ENCODE measurements at places on chromosomes 6 and 20. TPM values are rescaled to one million over a fixed set of nuclear protein-coding genes. Genes with fewer than 3 reads are reported as not detected.

The IPCEF1 gene
- total RNA-seq: 0.80 TPM

DNA sequence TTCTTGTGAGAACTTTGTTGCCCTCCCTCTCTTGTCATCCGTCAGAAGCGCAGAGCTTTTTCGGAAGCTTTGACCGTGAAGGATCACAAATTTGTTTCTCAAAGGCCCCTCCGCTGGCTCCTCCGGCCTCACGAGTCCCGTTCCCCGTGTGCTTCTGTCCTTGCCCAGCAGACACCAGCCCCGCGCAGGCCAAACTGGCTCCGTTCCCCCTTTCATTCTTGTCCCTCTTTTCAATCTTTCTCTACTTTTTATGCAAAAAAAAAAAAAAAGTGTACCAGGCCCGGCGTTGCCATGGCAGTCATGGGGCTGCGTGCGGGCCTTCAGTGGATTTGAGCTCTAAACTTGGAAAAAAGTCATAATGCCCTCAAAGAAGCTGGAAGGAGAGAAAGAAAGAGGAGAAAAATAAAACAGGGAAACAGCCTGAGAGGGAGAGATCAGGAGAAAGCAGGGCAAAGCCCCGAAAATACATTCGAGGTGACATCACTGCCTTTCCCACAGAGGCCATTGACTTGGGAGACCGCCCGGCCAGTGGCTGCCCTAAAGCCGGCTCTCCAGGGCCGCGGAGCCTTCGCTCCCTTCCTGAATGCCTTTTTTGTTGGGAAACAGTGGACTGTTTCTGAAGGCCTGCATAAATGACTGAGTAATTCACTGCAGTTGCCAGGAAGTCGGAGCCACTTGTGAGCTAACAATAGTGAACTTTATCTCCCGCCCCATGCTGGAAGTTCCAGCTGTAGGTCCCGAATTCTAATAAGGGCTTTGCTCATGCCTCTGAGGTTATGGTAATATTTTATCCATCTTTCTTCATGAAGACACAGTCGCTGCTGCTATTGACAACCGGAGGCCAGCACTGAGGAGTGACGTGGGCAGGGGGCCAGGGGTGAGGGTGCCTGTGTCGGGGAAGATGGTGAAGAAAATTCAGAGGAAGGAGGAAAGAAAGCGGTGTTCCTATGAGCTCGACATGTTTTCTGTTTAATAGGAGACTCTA lies 670.9 kb downstream of the QKI start:
- no peaks in the 10 kb centered on the region for H3K27me3 ChIP-seq
- no peak for DNase-seq
- no peak overlapping the region for H3K4me3 ChIP-seq
- no peak overlapping the region for H3K27ac ChIP-seq

GRCh38 chr20:58956078-58956477 lies 25.0 kb upstream of the NELFCD start:
- H3K4me1 ChIP-seq: no peaks in the 10 kb centered on the region
- no peak for DNase-seq
- no peaks in the 10 kb centered on the region for H3K27me3 ChIP-seq
- no peak overlapping the region for H3K4me3 ChIP-seq
- no peaks in the 10 kb centered on the region for H3K36me3 ChIP-seq
- no peak overlapping the region for H3K27ac ChIP-seq

GRCh38 chr6:84422380-84422968 lies 195.0 kb upstream of the CEP162 start:
- no peak overlapping the region for H3K4me3 ChIP-seq
- DNase-seq: peak; percentile 75
- H3K36me3 ChIP-seq: no peaks in the 10 kb centered on the region

The NNAT gene
- total RNA-seq: not detected

GRCh38 chr20:53693262-53693871 lies 99.7 kb upstream of the ZNF217 start:
- DNase-seq: no peak
- H3K27me3 ChIP-seq: no peaks in the 10 kb centered on the region
- no peak overlapping the region for H3K27ac ChIP-seq
- H3K36me3 ChIP-seq: no peaks in the 10 kb centered on the region
- H3K4me3 ChIP-seq: no peak overlapping the region

The MDN1 gene
- total RNA-seq: 20.9 TPM

- no peaks in the 10 kb centered on the region for H3K27me3 ChIP-seq
- H3K4me3 ChIP-seq: no peak overlapping the region
- H3K27ac ChIP-seq: no peak overlapping the region
- H3K36me3 ChIP-seq: no peaks in the 10 kb centered on the region
- DNase-seq: no peak
Observed at GRCh38 chr6:38152620-38153019, 333.1 kb downstream of the ZFAND3 start.

The KCNG1 gene
- total RNA-seq: 26.1 TPM

The MAS1 gene
- total RNA-seq: not detected

DNA sequence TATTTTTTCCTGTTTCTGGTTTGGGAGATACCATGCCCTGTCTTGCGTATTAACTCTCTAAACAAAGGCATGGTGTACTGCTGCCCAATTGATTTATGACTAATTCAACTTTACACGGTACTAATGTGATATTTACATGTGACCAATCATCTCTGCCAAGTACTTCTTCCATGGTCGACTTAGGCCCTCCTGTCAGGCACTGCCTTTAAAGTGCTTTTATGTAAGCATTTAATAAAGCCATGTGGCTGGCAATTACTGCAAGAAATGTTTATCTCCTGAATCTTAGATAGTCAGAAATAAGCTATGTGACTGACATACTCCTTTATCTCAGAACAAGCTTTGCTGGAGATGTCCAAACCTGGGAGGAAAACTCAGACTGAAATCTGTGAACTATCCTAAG lies 323.4 kb downstream of the BTBD3 start:
- H3K4me3 ChIP-seq: no peak overlapping the region
- H3K27ac ChIP-seq: no peak overlapping the region
- H3K4me1 ChIP-seq: no peaks in the 10 kb centered on the region
- DNase-seq: no peak
- no peaks in the 10 kb centered on the region for H3K27me3 ChIP-seq
- H3K36me3 ChIP-seq: no peaks in the 10 kb centered on the region

GRCh38 chr6:155418017-155418761 lies 37.5 kb downstream of the NOX3 start:
- H3K4me1 ChIP-seq: peaks cover 3% of the 10 kb centered on the region
- no peaks in the 10 kb centered on the region for H3K27me3 ChIP-seq

GRCh38 chr6:106383573-106383972 lies 23.1 kb downstream of the CRYBG1 start:
- no peak overlapping the region for H3K27ac ChIP-seq
- H3K27me3 ChIP-seq: no peaks in the 10 kb centered on the region
- H3K4me3 ChIP-seq: no peak overlapping the region
- DNase-seq: no peak

The RNF146 gene
- 48.9 TPM for total RNA-seq

The EFHC1 gene
- 17.4 TPM for total RNA-seq

The ADGRF1 gene
- total RNA-seq: 1.5 TPM

The TNXB gene
- 22.0 TPM for total RNA-seq

The VSTM2L gene
- total RNA-seq: 3.6 TPM

GRCh38 chr20:38714308-38714707 lies 10.0 kb upstream of the SLC32A1 start:
- peaks cover 51% of the 10 kb centered on the region for H3K27me3 ChIP-seq
- no peak overlapping the region for H3K4me3 ChIP-seq
- no peaks in the 10 kb centered on the region for H3K36me3 ChIP-seq

GRCh38 chr6:22880686-22881433 lies 311.5 kb downstream of the HDGFL1 start:
- H3K36me3 ChIP-seq: no peaks in the 10 kb centered on the region
- peak; percentile 73 for DNase-seq
- H3K27me3 ChIP-seq: no peaks in the 10 kb centered on the region
- H3K4me1 ChIP-seq: peaks cover 11% of the 10 kb centered on the region
- H3K27ac ChIP-seq: peak overlapping the region; percentile 87

GRCh38 chr6:41577356-41578216 lies 31.4 kb downstream of the FOXP4 start:
- peak overlapping the region; percentile 89 for H3K27ac ChIP-seq
- H3K4me3 ChIP-seq: no peak overlapping the region
- DNase-seq: no peak
- H3K27me3 ChIP-seq: no peaks in the 10 kb centered on the region
- H3K36me3 ChIP-seq: no peaks in the 10 kb centered on the region
- peaks cover 61% of the 10 kb centered on the region for H3K4me1 ChIP-seq

The HRH3 gene
- not detected for total RNA-seq

The BTBD9 gene
- 17.0 TPM for total RNA-seq

DNA sequence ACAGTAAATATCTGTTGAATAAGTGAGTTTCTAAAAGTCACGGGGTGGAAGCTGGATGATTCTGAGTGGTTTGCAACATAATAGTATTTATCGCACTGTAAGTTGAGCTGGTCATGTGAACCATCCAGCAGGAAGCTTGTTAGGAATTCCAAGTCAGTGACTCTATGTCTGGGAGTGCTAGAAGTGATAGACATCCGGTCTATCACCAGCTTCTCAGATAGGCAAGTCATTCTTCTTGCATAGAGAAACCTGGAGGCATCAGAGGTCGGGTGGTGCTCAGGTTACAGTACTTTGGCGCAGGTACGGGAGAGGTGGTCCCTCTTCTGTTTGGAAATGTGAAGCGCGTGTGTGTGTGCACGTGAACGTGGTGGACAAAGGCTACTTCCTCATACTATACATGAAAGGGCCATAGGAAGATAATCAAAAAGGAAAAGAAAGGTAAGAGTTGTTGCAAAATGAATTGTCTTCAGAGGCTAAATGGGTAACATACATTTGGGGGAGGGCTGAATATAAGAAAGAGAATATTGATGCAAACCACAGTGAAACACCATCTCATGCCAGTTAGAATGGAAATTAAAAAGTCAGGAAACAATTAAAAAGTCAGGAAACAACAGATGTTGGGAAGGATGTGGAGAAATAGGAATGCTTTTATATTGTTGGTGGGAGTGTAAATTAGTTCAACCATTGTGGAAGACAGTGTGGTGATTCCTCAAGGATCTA lies 299.3 kb upstream of the ZFP64 start:
- H3K4me1 ChIP-seq: no peaks in the 10 kb centered on the region
- no peak overlapping the region for H3K27ac ChIP-seq
- no peaks in the 10 kb centered on the region for H3K36me3 ChIP-seq
- H3K4me3 ChIP-seq: no peak overlapping the region

DNA sequence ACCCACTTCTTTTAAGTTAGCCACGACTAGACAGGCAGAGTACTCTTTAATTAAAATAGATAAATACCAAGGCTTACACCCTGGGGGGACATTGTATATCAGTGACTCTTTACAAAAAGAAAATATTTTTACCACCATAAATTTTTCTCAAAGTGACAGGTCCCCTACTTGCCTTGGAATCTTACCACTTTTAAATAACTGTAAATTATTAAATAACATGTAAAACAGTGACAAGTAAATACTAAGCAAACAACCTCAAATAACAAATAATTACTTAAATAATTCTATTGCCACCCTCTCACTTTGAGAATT lies 116.3 kb downstream of the OGFRL1 start:
- peaks cover 22% of the 10 kb centered on the region for H3K4me1 ChIP-seq
- peak overlapping the region; percentile 32 for H3K27ac ChIP-seq
- DNase-seq: no peak
- no peaks in the 10 kb centered on the region for H3K27me3 ChIP-seq
- H3K36me3 ChIP-seq: no peaks in the 10 kb centered on the region
- H3K4me3 ChIP-seq: no peak overlapping the region

GRCh38 chr6:132458887-132459604 lies 53.9 kb downstream of the STX7 start:
- no peak overlapping the region for H3K27ac ChIP-seq
- no peaks in the 10 kb centered on the region for H3K36me3 ChIP-seq
- no peak for DNase-seq
- H3K27me3 ChIP-seq: no peaks in the 10 kb centered on the region
- H3K4me1 ChIP-seq: no peaks in the 10 kb centered on the region
- H3K4me3 ChIP-seq: no peak overlapping the region

The IRF4 gene
- total RNA-seq: 0.44 TPM

The SLC32A1 gene
- total RNA-seq: not detected

The PTCHD4 gene
- total RNA-seq: 2.3 TPM

DNA sequence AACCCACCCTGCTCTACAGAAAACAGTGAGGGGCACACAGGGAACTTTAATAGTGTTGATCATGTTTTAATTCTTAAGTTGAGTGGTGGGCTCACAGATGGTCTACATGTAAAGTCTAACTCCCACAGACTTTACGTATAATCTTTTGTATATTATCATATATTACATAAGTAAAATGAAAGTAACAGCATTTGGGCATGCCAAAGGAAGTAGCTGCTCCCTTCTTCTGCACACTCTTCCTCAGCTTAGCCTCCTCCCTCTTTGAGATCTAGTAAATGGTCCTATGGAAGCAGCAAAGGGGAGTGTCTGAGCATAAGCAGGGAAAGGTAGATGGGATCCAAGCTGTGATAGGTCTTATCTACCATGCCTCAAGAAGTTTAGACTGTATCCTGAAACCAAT lies 11.2 kb downstream of the MED20 start:
- no peaks in the 10 kb centered on the region for H3K4me1 ChIP-seq
- H3K4me3 ChIP-seq: no peak overlapping the region
- H3K36me3 ChIP-seq: no peaks in the 10 kb centered on the region
- DNase-seq: no peak

The GPX5 gene
- total RNA-seq: not detected

The TTK gene
- 10.7 TPM for total RNA-seq

GRCh38 chr6:135310291-135310690 lies 129.2 kb downstream of the MYB start:
- H3K36me3 ChIP-seq: no peaks in the 10 kb centered on the region
- no peak overlapping the region for H3K4me3 ChIP-seq
- no peaks in the 10 kb centered on the region for H3K27me3 ChIP-seq
- H3K27ac ChIP-seq: no peak overlapping the region
- DNase-seq: no peak
- H3K4me1 ChIP-seq: no peaks in the 10 kb centered on the region

DNA sequence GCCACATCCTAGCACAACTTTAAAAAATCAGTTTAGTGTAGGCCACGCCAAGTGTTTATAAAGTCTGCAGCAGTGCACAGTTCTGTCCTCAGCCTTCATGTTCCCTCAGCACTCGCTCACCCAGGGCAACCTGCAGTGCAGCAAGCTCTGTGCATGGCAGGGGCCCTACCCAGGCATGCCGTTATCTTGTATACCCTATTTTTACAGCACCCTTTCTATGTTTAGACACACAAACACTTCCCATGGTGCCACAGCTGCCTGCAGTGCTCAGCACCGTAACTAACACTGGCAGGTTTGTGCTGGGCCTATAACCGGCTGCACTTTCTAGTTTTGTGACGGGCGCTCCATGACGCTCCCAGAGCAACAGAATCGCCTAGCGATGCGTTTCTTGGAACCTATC lies 43.8 kb downstream of the ZBTB46 start:
- no peak for DNase-seq
- no peak overlapping the region for H3K27ac ChIP-seq
- no peaks in the 10 kb centered on the region for H3K36me3 ChIP-seq
- no peaks in the 10 kb centered on the region for H3K27me3 ChIP-seq

DNA sequence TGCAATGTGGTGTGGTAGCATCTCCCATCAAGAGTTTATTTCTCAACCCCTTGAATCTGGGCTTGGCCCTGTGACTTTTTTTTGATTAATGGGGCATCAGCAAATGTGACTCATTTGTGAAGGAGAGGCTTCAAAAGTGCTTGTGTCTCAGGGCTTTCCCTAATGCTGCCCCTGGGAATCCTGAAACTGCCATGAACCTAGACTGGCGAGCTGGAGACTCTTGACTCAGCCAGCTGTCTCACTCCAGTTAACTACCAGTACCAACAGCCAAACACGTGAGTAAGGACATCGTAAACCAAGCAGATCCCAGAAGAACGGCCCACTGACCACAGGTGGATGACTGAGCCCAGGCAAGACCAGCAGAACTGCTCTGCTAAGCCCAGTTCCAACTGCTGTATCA lies 72.8 kb upstream of the ADTRP start:
- H3K27me3 ChIP-seq: no peaks in the 10 kb centered on the region
- H3K36me3 ChIP-seq: no peaks in the 10 kb centered on the region
- H3K4me3 ChIP-seq: no peak overlapping the region
- peaks cover 12% of the 10 kb centered on the region for H3K4me1 ChIP-seq
- H3K27ac ChIP-seq: no peak overlapping the region
- no peak for DNase-seq

The NRSN1 gene
- total RNA-seq: not detected

The C20orf202 gene
- total RNA-seq: 1.4 TPM

All from hepatocyte (in vitro differentiated cells).